ENCODE measurements at places on chromosomes 16 and 17.

DNA sequence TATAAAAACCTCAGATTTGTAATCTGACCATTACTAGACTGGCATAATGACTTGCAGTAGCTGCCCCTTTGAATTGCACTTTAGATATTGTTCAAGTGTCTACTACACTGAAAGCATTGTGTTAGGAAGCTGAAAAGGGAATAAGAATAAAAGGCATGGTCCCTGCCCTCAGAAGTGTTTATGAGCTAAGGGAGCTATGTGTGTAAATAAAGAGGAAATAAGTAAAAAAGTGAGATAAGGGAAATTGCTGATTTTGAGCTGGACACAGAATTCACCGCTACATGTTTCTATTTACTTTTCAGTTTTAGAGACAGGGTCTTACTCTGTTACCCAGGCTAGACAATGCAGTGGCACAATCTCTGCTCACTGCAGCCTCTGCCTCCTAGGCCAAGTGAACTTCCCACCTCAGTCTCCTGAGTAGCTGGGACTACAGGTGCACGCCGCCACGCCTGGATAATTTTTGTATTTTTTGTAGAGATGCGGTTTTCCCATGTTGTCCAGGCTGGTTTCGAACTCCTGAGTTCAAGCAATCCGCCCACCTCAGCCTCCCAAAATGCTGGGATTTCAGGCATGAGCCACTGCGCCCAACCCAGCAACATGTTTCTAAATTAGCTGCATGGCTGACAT lies 57.0 kb downstream of the GRB2 start:
- DNase-seq, result no peak

DNA sequence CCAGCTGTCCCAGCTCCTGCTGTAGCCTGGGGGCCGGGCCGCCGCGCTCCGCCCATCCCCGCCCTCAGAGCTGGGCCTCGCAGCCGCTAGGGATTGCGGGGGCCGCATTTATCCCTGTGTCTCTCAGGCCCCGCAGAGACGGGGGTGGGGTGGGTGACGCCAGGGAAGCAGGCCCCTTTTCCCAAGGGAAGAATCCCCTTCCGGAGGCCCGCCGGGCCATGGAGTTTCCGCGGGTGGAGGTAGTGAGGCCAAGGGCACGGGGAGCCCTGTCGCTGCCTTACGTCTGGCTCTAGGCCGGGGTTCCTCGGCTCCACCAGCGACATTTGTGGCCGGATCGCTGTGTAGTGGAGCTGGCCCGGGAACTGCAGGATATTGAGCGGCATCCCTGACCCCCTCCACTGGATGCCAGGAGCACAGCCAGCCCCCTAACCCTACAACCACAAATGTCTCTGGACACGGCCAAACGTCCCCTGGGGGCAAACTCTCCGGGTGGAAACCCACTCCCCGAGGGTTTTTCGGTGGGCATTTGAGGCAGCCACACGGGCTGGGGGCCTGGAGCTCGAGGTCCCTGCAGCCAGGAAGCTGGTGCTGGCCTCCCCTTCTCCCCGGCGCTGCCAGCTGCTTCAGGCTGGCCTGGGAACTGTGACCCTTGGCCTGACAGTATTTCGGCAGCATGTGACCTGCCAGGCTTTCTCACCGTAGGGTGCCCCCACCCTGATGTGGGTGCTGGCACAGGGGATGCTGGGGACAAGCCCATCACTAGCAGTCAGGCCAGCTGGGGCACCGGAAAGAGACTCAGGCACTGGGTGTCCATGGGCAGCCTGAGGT lies 12.0 kb upstream of the CD300A start:
- peak; percentile 96 for DNase-seq

DNA sequence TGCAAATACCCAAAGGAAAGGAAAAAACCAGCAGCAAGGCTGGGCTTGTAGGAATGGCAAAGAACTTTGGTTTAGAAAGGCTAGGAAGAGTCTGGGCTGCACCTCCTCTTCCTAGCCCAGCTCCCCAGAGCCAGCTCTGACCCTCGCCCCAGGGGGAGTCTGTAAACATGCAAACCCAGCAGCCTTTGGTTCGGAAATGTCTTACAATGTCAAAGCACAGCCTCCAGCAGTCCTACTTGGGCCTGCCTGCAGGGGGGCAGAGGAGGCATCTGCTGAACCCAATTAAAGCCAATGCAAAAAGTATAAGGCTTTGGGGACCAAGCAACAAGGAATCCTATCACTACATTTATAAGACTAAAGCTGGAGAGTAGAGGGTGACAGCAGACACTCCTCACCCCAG lies 5.0 kb upstream of the FTSJ3 start:
- no peak for DNase-seq

- peak; percentile 25 for DNase-seq
Observed at GRCh38 chr16:89827383-89828198, 684 bp upstream of the SPIRE2 start.

- peak; percentile 32 for DNase-seq
Observed at GRCh38 chr16:88072571-88073001, 121.4 kb downstream of the BANP start.

- no peak for DNase-seq
Observed at GRCh38 chr16:11252482-11252931, 3.5 kb downstream of the SOCS1 start.

DNA sequence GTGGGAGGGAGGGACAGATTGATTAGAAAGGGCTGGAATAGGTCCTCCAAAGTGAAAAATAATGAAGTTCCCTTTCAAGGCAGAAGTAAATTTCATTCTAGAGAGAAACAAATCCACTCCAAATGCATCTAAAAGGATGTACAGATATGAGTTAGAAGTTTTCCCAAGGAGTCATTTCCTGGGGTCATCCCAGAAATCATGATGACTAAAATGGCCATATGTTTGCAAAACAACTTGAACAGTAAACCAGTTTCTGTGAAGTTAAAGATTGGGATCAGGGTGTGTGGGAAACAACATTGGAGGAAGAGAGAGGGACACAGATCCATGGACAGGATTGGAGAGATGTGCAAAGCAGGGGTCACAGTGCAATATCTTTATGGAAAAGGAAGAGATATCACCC lies 32.5 kb upstream of the ARHGAP44 start:
- no peak for DNase-seq

DNA sequence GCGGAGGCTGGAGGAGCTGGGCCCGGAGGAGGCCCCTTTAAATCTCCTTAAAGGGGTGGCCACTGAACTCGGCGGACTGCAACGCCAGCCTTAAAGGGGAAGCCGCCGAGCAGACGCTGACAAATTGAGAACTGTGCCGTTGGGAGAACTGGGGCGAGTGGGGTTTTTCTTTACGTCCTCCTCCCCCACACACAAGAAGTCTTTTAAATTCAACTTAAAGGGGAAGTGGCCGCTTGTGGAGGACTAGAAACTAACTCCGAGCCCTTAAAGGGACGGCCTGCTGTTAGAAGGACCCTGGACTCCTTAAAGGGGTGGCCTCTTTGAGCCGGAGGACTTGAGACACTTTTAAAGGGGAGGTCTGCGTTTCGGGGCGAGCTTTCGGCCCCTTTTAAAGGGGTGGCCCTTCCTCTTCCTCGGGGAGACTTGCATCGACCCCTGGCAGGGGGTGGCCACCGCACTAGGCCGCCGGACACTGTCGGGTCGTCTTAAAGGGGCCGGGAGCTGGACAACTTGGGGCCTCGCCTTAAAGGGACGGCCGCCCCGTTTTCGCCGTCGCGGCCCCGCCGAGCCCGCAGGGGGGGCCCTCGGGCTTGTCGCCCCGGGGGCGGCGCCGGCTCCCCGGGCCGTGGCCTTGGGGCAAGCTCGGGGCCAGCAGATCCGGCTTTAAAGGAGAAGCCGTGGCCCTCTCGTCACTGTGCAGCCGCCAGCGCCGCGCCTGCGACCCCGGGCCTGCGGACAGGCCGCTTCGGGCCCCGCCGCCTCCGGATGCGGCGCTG lies 688 bp downstream of the FBRS start:
- DNase-seq, result peak; percentile 93

DNA sequence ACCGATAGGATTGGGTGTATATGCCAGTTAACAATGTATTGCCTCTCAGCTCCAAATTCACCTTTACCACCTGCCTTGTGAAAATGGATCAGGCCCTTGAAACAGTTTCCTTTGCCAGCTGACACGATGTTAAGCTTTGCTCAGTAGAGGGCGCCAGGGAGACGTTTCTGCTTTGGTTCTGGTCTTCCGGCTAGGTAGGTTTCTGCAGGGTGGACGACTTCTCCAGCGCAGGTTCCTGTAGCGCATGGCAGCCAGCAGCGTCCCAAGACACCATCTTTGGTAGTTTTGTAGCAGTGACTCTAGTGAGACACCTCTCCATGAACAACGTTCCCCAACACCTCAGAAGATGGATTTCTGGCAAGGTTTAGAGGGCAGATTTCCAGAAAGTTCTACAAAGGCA lies 24.0 kb downstream of the SYCE1L start:
- DNase-seq, result no peak

- no peak for DNase-seq
Observed at GRCh38 chr16:88516601-88517061, 53.6 kb upstream of the ZC3H18 start.

GRCh38 chr17:2174014-2174413 lies 119.1 kb downstream of the HIC1 start:
- no peak for DNase-seq

Data from psoas muscle (tissue), 8 donors.